ENCODE measurements at places on chromosomes 5 and 9. TPM values are rescaled to one million over a fixed set of nuclear protein-coding genes. Genes with fewer than 3 reads are reported as not detected.

DNA sequence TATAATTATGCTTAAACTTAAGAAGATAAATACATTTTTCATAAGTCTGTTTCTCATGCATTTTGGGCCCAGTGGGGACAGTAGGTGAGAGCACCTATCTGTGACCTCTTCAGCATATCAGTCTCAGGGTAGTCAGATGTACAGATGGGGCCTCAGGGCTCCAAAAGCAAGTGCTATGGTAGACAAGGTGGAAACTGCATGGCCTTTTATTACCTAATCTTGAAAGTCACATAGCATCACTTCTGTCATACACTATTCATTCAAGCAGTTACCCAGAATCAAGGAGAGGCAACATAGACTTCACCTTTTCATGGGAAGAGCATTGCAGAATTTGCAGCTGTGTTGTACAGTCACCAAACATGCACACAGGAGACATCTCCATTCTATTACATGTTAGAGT is 94.8 kb downstream of the SV2C start:
- DNase-seq = no peak

GRCh38 chr5:38417658-38418017 is 138.8 kb downstream of the LIFR start:
- DNase-seq = no peak

GRCh38 chr5:113040672-113041260 is 64.2 kb downstream of the DCP2 start:
- DNase-seq = peak; percentile 62

DNA sequence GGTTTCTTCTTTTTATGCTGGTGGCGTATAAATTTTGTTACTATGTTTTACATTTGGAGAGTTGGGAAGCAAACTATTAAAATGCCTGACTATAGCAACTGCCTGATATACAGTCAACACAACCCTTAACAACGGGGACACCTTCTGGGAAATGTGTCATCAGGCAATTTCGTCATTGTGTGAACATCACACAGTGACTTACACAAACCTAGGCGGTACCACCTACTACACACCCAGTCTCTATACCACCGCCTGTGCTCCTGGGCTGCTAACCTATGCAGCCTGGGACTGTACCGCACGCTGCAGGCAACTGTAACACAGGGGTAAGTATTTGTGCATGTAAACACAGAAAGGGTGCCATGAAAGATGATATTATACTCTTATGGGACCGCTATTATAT is 1.3 kb upstream of the CDHR2 start:
- DNase-seq = no peak

DNA sequence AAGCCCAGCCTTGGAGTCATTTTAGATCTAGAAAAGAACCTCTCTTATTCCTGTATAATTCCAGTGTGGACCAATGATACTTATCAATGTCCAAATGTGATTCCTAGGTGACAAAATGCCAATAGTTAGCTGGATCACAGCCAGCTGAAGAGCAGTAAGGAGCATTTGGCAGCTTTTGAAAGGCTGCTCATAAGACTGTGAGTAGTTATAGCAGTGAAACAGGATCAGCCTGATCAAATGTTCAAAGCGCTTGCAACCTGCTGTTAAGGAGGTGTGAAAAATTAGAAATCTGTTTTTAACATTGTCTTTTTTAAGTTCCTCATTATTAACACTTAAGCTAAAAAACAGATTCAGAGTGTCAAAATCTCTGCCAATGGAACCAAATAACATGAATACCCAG is 85.1 kb downstream of the SSBP2 start:
- no peak for DNase-seq

The GIN1 gene
- 9.0 TPM for polyA plus RNA-seq

The FUBP3 gene
- polyA plus RNA-seq = 44.1 TPM

Data from muscle of back (tissue), 13 donors.